ENCODE measurements at places on chromosomes 2 and 18.

DNA sequence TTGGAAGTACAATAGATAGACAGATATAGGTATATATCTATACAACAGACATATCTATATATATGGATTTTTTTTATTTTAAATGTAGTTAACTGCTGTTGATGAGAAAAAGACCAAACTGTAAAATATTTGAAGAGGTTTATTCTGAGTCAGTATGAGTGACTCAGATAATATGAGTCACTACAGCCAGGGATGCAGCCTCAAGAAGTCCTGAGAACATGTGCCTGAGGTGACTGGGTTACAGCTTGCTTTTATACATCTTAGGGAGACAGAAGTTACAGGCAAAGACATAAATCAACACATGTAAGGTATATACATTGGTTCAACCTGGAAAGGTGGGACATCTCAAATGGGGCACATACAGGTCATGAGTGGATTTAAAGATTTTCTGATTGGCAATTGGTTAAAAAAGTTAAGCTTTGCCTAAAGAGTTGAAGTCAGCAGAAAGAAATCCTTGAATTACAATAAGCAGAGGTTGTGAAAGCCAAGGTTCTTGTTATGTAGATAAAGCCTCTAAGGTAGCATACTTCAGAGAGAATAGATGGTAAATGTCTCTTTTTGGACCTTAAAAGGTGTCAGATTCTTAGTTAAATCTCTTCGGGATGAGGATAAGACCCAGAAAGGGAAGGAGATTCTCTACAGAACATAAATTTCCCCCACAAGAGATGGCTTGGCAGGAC is 149.9 kb downstream of the RBM43 start:
- peak; percentile 73 for DNase-seq

DNA sequence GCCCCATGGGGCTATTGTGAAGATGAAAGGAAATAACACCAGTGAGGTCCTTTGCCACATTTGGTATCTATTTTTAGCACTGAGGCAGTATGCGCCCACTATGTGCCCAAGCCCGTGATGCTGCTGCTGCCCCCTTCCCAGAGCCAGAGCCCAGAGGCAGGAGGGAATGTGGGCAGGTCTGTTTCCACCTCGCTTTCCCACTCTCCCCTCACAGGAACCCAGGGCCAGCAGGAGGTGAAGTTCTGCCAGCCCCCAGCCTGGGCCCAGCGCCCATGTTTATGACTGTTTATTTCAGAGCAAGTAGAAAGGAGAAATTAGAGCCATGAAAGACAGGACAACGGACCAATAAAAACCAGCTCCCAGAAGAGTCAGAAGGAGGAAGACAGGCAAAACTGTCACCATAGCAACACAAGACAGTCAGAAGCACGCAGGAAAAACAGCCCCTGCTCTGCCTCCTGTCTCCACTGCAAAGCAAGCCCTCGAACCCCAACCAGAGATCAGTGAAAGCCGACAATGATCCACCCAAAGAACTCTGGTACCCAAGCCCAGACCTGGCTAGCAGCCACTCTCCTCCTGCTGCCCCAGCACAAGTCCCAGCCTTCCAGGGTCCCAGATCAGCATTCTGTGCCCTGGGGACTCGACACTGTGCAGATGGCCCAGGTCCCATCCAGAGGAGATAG is 1.4 kb downstream of the CYRIA start:
- DNase-seq, result no peak

DNA sequence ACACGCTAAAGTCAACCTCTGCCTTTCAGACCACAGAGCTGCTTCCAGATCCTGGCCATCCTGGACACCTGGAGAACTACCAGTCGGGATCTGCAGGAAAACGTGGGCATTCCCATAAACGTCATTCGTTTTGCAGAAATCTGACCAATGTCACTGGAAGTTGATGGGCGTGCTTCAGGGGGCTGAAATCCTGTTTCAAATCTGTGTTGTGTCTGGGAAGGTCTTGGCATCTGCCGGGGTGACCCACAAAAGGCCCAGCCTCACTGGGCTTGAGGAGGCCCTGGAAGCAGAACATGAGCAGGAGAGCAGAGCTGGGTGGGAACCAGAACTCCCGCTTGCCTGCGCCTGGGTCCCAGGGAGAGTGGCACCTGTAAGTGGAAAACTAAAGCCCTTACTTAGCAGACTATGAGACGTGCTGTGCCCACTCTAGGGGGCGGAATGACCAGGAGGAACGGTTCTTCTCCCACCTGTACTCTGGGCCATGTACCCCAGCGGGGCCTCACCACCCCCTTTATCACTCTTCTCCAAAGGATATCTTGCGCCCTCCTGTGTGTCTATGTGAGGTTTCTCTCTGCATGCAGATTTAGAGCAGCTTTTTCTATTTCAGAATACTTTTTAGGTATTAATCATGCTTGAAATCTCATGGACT is 200.9 kb downstream of the FAM210A start:
- DNase-seq, result no peak

DNA sequence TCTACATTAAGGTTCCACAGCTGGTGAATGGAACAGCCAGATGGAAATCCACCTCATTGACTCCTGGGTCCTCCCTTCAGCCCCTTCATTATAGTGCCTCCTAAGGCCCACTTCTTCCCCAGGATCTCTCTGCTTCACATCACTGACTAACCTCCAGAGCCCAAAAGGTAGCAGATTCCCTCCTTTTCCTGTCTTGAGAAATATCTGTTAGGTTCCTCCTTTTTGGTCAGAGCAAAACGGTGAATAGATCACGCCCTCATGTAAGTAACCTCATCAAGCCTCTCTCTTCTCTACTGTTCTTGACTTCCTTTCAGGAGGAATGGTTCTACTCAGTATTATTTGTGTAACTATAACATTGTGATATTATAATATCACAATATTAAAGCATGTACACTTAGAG is 155.0 kb upstream of the SRD5A2 start:
- no peak for DNase-seq

DNA sequence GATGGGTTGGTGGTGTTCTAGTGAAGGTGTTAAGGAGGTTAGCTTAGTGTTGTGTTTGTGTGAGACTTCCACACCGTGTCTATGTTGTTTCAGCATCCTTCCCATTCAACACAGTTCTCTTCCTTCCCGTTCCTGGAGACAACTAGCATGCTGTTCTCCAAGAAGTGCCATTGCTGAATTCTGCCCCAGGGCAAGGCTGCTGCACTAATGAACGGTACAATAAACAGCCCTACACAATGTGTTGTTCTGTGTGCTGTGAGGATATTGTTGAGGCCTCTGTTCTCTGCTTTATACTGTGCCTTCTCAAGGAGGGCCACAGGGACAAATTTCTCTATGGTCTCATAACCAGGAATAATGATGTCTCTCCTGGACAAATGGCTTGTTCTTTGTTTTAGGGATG is 39.8 kb upstream of the ZEB2 start:
- no peak for DNase-seq

GRCh38 chr2:59693231-59693959 is 860.1 kb downstream of the BCL11A start:
- DNase-seq, result no peak

- DNase-seq, result no peak
Measured at GRCh38 chr2:71148506-71149063, 18.2 kb downstream of the MPHOSPH10 start.

DNA sequence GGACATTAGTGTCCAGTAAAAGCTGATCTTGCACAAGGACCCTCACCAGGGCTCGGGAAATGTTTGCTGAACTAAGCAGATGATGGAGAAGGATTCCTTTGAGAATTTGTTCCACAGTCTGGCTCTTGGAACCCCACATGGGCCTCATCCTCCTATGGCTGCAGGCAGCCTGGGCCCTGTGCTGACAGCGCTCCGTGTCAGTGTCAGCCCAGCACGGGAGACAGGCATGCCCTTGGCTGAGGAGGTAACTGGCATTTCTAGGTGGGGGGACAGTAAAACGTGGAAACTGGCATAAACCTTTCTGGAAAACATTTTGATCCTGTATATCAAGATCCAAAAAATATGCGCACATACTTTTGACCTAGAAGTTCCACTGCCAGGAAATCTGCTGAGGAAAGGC is 10.5 kb downstream of the PTMA start:
- no peak for DNase-seq

DNA sequence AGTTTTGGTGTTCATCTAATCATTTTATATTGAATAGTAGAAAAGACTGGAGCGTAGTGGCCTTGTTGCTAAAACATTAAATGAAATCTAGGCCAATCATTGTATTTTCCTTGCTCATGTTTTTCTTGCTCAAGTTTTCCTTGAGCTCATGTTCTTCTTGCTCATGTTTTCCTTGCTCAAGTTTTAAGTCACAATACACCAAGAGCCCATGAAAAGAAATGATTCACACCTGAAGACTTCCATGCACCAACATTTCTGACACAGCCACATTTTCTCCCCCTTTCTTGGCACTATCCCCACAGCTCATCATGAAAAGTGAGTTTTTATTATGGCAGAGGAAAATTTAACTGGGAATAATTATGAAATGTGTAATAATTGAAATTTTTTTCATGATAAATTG is 92.0 kb downstream of the LRP1B start:
- DNase-seq, result no peak

GRCh38 chr2:238816291-238816690 is 31.6 kb upstream of the TWIST2 start:
- no peak for DNase-seq

GRCh38 chr2:219042750-219043149 is 1.4 kb upstream of the CFAP65 start:
- DNase-seq, result no peak

GRCh38 chr18:68429111-68429510 is 285.8 kb downstream of the TMX3 start:
- DNase-seq, result no peak

Measured in RKO (cell line).